Lung microvascular endothelial cell (primary cell): ENCODE measurements at places on chromosomes 4 and X. TPM values are rescaled to one million over a fixed set of nuclear protein-coding genes. Genes with fewer than 3 reads are reported as not detected.

Gene ADH4
- not detected in 2 replicates for total RNA-seq

Gene PPARGC1A
- 0.22 and 9.5 TPM in 2 replicates for total RNA-seq

Gene KCTD8
- total RNA-seq, result 0.20 and 0.22 TPM in 2 replicates

Gene FRMPD4
- not detected in 2 replicates for total RNA-seq

DNA sequence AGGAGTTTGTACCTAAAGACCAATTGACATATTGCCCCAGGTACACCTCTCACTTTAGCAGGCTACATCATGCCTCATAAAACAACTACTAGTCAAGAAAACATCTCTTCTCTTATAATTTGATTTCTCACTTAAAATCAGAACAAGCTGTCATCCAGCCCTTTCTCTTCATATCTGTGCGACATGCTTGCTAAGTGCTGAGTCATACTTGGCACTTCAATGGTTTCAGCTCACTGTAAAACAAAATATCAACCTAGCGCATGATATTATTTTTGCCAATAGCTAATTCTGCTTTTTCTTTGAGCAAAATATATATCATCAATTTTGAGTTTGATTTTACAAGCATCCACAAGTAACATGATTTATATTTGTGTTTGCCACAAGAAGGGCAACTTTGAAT, 27.9 kb upstream of the FUNDC1 start:
- DNase-seq, result peak; percentile 2

- peak; percentile 78 for DNase-seq
Measured at GRCh38 chr4:51843309-51844152, 578 bp downstream of the DCUN1D4 start.

GRCh38 chr4:89486042-89486441, 178.4 kb upstream of the GPRIN3 start:
- peak; percentile 74 for DNase-seq

DNA sequence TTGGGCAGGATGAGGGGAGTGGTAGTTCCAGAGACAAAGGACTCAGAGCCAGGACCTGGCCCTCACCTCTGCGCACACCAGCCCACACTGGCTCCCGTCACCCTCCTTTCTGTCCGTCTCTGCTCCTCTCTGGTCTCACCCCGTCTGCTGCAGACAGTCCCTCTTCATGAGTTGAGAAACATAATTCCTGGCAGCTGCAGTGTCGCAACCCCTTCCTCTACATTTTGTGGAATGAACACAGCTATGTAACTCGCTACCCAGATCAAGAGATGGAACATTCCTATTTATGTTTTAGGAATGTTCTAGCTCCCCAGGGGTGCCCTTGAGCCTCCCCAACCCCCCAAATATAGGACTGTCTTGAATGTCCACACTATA, 59.3 kb downstream of the SHROOM2 start:
- peak; percentile 34 for DNase-seq

DNA sequence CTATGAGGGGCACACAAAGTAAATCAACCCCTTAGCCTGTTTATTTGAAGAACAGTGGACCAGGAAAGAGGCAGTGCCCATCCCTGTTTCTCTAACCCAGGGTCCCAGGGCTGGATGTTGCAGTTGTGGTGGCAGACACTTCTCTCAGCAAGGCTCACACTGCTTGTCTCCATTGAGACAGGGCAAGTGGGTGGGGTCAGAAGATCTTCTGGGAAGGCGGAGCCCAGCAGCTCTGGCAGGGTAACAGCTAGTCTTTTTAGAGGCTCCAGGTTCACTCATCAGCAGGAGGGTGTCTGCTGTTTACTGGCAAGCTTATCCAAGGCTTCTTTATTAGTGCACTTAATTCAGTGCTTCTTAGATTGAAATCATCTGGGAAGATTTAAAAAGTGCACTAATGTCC, 659.8 kb upstream of the DIPK2B start:
- DNase-seq, result no peak

- DNase-seq, result no peak
Measured at GRCh38 chr4:34422472-34423175, 1821.7 kb downstream of the ARAP2 start.

GRCh38 chr4:7330811-7331681, 103.7 kb downstream of the PSAPL1 start:
- DNase-seq, result no peak

DNA sequence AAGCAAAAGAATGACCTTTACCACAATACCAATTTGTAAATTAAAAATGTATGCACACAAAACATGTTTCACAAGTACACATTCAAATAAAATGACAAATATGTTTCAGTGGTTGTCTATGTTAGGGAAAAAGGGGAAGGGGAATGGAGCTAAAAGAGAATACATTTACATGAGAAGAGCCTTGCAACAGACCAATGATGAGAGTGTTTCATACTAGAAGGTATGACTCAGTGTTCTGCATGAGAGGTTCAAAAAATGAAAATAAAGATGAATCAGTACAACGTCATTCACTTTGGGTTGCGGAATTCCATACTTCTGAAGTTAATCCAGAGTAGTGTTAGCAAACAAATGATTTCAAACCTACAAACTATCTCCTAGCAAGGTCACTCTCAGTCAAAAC, 51.7 kb downstream of the RPGR start:
- peak; percentile 10 for DNase-seq
